ENCODE measurements at places on chromosomes 1 and 21. TPM values are rescaled to one million over a fixed set of nuclear protein-coding genes. Genes with fewer than 3 reads are reported as not detected.

The CTSK gene
- 6.6 TPM for total RNA-seq

The RGS16 gene
- total RNA-seq, result 1.4 TPM

The HFM1 gene
- total RNA-seq, result not detected

The LAPTM5 gene
- 587 TPM for total RNA-seq

The GJB5 gene
- total RNA-seq, result not detected

The UTS2 gene
- total RNA-seq, result 0.61 TPM

The ETV3L gene
- not detected for total RNA-seq

The CD1D gene
- total RNA-seq, result not detected

The SLC45A1 gene
- total RNA-seq, result 0.94 TPM

The PTTG1IP gene
- total RNA-seq, result 110 TPM

The MX1 gene
- 73.7 TPM for total RNA-seq

The C4BPB gene
- total RNA-seq, result not detected

The KCNAB2 gene
- 188 TPM for total RNA-seq

The TPTE gene
- not detected for total RNA-seq

The RBM11 gene
- total RNA-seq, result 2.4 TPM

The ICOSLG gene
- 4.9 TPM for total RNA-seq

The TRIM17 gene
- total RNA-seq, result 0.76 TPM

The WDR64 gene
- total RNA-seq, result not detected

The LCE1B gene
- total RNA-seq, result not detected

The RAD54L gene
- 1.1 TPM for total RNA-seq

The DISC1 gene
- total RNA-seq, result 15.5 TPM

The C21orf58 gene
- 8.2 TPM for total RNA-seq

The ANXA9 gene
- total RNA-seq, result 0.17 TPM

The LRRC38 gene
- not detected for total RNA-seq

The GJA8 gene
- total RNA-seq, result not detected

The MDM4 gene
- 237 TPM for total RNA-seq

The CD58 gene
- total RNA-seq, result 30.9 TPM

The TNFRSF4 gene
- total RNA-seq, result 15.5 TPM

The ARHGEF16 gene
- total RNA-seq, result 0.22 TPM

The LCE5A gene
- not detected for total RNA-seq

The XCL2 gene
- not detected for total RNA-seq

The SPRR2B gene
- total RNA-seq, result not detected

The DRAXIN gene
- total RNA-seq, result 0.17 TPM

The PRKCZ gene
- total RNA-seq, result 40.7 TPM

The ADGRL4 gene
- total RNA-seq, result not detected

The PRRX1 gene
- not detected for total RNA-seq

The NIBAN1 gene
- 43.2 TPM for total RNA-seq

The TUFT1 gene
- total RNA-seq, result 3.5 TPM

The DYNLT5 gene
- total RNA-seq, result not detected

The ALX3 gene
- not detected for total RNA-seq

The TIAM1 gene
- 103 TPM for total RNA-seq

The PDIK1L gene
- total RNA-seq, result 20.1 TPM

The PTAFR gene
- 1.2 TPM for total RNA-seq

The CFHR3 gene
- total RNA-seq, result not detected

The RPTN gene
- total RNA-seq, result not detected

The MAD2L2 gene
- total RNA-seq, result 20.7 TPM

The RGS4 gene
- total RNA-seq, result not detected

The ERRFI1 gene
- total RNA-seq, result 1.0 TPM

The FAM89A gene
- 6.5 TPM for total RNA-seq

The TMEM52 gene
- total RNA-seq, result not detected

The ZBED6 gene
- 29.3 TPM for total RNA-seq

Measured in CD4-positive, alpha-beta memory T cell (primary cell).